Activated CD8-positive, alpha-beta T cell treated with anti-CD3 and anti-CD28 coated beads for 36 hours (primary cell): ENCODE measurements at places on chromosomes 2 and 18. TPM values are rescaled to one million over a fixed set of nuclear protein-coding genes. Genes with fewer than 3 reads are reported as not detected.
A peak's percentile ranks its signal among the peaks of the same experiment; 100 is the strongest.

DNA sequence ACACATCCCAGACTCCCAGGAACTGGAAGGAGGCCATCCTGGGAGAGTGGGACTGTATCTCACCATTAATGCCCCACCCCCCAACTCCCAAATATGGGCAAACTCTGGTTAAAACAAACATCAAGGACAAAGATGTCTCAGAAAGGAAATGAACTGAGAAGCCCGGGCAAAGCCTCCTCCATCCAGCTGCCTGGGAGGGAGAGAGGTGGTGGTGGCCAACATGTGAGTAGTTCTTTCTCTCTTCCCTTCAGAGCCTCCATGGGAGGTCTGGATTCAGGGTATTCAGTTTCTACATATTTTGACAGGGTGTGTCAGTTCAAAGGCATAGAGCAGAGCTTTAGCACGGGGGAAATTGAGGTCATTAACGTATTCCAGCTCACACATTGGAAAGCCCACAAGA, 57.5 kb downstream of the CXCR4 start:
- peaks cover 5% of the 10 kb centered on the region for H3K36me3 ChIP-seq
- H3K4me1 ChIP-seq = peaks cover 53% of the 10 kb centered on the region
- H3K27me3 ChIP-seq = no peaks in the 10 kb centered on the region

The SPC25 gene
- 32.0 TPM for total RNA-seq

DNA sequence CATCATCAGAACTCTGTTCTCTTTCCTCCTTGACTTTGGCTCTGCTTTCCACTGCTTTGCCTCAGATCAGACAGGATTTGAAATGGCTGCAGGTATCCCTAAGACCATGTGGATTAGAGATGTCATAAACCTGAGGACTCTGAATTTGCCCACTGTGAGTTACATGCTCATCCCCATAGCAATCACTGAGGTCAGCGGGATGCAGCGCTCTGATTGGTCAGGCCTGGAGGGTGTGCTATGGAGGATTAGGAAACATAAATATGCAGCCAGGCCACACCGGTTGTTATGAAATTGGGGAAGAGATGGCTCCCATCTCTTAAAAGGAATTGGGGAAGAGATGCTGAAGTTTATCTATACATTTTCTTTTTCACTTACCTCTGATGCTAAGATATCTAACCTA, 73.7 kb upstream of the DNAJC10 start:
- no peak overlapping the region for H3K4me3 ChIP-seq
- no peaks in the 10 kb centered on the region for H3K36me3 ChIP-seq
- peak; percentile 36 for DNase-seq

The GALNT5 gene
- total RNA-seq = not detected

- H3K4me3 ChIP-seq = no peak overlapping the region
- H3K27ac ChIP-seq = no peak overlapping the region
- DNase-seq = no peak
- H3K27me3 ChIP-seq = no peaks in the 10 kb centered on the region
- peaks cover 23% of the 10 kb centered on the region for H3K36me3 ChIP-seq
These were observed 48.9 kb downstream of the PSMD14 start for GRCh38 chr2:161357097-161357496.

DNA sequence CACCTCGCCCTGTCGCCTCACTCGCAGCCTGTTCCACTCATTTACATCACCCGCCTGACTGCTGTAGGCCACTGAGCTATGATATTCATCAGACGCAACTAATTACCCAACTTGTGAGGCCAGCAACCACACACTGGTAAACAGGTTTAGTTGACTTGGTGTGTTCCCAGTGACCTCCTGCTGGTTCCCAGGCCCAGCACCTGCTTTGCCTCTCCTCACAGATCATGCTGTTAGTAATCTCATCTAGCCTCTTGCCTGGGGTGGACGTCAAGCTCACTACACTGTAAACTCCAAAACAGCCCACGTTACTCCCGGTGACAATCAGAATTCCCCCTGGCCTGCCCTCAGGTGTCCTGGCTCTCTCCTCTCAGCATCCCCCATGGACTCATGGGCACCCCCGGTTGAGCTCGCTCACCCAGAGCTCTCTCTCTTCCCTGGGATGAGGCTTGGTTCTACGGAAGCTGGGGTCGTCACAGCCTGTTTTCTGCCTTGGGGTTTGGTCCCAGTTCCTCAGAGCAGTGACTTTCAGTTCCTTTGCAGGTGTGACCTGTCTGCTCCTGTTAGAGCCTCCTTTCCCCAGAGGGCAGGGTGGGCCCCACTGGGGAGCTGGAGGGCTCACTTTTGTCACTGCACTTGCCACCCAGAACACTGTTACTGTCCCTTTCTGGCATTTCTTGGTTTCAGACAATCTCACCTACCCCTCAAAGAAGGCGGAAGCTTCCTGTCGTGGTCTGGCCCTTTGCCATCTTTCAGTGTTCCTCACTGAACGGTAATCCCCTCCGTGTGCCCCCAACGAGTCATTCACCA, 40.3 kb downstream of the INPP5D start:
- peak overlapping the region; percentile 84 for H3K27ac ChIP-seq
- no peaks in the 10 kb centered on the region for H3K27me3 ChIP-seq
- H3K36me3 ChIP-seq = peaks cover 31% of the 10 kb centered on the region

DNA sequence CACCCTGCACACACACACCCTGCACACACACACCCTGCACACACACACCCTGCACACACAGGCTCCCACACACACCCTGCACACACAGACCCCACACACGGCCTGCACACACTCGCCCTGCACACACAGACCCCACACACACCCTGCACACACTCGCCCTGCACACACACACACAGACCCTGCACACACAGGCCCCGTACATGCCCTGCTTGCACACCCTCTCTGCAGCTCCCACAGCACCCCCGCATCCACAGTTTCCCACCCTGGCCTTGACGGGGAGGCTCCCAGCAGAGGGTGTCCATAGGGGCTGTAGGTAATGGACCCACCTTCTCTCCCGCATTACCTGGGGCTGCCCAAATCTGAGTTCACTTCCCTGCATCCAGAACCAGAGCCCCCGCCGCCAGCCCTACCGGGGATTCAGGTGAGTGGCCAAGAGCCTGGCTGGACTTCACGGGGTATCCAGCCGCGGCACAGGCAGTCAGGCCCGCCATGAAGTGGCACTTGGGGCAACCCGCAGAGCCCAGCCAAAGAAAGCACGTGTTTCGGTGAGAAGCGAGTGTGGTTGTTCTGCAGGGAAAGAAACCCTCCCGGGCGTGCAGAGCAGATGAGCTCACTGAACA, 88.6 kb upstream of the GPC1 start:
- H3K36me3 ChIP-seq = no peaks in the 10 kb centered on the region
- no peak for DNase-seq
- H3K27ac ChIP-seq = no peak overlapping the region
- no peak overlapping the region for H3K4me3 ChIP-seq
- peaks cover 2% of the 10 kb centered on the region for H3K27me3 ChIP-seq

DNA sequence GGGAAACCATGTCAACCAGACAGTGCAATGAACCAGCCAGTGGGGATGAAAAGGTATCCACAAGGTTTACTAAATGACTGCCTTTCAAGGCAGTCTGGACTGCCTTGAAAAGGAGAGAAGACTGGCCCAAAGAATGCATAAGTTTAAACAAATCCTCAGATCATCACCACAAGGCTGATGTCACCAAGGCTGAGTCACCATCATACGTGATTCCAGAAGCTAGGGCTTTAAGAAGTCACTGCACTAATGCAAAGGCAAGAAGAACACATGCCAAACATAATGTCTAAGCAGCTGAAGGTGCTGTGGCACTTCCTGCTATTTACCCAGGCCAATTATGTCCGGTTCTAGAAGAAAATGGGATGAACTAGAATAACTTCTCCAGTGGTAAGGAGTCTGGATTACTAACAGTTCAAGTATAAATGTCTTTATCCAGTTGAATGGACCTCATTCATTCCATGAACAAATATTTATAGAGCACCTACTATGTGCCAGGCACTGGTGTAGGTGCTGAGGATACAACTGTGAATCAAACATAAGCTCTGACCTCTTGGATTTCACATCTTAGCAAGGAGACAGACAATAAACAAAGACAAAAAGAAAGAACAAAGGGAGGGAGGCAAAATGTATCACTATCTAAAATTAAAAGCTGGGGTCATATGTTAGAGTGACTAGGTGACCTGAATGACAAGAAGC, 37.6 kb upstream of the ONECUT2 start:
- DNase-seq = no peak
- H3K27me3 ChIP-seq = peaks cover 8% of the 10 kb centered on the region
- no peaks in the 10 kb centered on the region for H3K36me3 ChIP-seq
- no peak overlapping the region for H3K27ac ChIP-seq
- no peaks in the 10 kb centered on the region for H3K4me1 ChIP-seq
- H3K4me3 ChIP-seq = no peak overlapping the region
